ENCODE measurements at places on chromosomes 6 and 20.

GRCh38 chr20:62387219-62387913 is 463 bp downstream of the RPS21 start:
- DNase-seq = no peak

DNA sequence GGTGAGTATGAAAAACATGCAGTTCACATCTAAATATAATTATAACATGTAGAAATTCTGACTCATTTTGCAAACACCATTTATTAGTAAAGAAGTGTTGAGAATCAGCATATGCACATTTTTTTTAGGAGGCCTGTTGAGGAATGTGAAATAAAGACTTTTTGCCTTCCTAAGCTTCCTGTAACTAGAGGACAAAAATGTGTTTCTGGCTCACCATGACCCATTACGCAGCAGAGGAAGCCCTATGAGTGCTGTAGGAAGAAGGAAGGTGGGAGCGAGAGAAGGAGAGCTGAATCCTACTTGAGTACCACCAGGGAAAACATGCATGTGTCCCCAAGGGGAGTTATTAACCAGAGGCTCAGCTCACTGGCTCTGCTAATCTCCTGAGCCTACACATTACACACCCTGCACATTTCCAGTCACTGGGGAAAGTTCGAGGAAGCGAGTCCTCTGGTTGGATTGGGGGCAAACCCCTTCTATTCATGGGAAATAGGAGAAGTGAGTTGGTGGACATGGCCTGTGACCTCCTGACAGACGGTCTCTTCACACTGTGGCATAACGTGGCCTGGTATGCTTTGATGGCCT is 540.5 kb upstream of the JAG1 start:
- DNase-seq = no peak

DNA sequence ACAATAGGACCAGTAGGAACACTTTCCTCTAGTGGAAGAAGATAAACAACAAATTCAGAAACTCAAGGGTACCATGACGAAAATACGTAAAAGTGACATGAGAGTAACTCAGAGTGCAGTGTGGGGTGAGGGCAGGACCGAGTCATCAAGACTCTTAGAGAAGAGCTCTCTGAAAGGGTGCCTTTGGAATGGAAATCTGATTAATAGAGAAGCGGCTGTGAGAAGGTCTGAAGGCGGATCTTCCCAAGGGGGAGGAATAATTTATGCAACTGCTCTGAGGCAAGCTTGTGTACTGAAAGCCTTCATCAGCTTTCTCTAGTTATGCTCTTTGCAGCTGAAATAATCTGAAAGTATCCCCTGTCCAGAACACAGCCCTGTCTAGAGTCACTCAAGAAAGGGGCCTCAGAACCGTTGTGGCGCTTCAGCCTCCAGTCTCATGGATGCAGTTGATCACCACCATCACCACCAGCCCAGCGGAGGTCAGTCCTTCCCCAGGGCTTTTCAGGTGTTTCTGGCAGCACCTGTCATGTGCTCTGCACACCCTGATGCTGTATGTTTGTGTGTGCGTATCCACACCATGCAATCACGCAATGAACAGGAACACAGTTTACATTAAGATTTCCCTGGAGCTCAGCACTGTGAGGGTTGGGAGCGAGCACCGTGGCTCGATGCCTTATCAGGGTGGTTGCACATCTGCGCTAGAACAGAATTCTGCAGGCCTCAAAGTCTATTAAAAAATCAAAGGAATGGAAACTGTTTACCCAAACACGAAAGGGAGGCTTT is 396.5 kb downstream of the SMOC2 start:
- no peak for DNase-seq

GRCh38 chr6:69887026-69887425 is 20.7 kb downstream of the COL19A1 start:
- peak; percentile 29 for DNase-seq

- no peak for DNase-seq
These were observed 7.0 kb downstream of the GLO1 start for GRCh38 chr6:38695933-38696332.

- no peak for DNase-seq
These were observed 21.0 kb downstream of the TCF15 start for GRCh38 chr20:588932-589672.

DNA sequence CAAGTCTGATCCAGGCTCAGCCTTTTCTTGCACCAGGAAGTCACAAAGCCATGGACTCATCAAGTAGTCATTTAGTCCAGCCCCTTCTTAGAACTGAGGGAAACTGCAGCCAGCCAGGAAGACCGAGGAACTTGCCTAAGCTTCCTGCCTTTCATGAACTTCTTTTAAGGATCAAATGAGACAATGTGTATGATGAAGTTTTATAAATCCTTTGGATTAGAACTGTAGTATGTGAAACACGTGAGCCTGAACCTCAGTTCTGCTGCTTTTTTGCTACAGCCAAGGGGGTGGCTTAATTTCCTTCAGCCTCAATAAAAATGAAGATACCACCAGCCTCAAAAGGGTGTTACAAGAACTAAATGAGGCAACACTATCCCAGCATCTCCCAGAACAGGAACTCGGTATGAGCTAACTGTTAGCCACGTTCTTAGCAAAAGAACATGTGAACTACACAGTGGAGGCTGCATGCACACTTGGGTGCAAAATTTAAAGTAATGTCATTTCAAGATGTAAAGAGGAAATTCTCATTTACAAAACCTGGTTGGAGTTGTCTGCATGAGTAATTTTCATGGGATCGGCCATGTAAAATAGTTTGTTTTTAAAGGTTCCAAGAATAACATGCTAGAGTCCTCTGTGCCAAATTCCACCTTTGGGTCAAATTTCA is 76.0 kb upstream of the TBC1D7 start:
- peak; percentile 74 for DNase-seq

DNA sequence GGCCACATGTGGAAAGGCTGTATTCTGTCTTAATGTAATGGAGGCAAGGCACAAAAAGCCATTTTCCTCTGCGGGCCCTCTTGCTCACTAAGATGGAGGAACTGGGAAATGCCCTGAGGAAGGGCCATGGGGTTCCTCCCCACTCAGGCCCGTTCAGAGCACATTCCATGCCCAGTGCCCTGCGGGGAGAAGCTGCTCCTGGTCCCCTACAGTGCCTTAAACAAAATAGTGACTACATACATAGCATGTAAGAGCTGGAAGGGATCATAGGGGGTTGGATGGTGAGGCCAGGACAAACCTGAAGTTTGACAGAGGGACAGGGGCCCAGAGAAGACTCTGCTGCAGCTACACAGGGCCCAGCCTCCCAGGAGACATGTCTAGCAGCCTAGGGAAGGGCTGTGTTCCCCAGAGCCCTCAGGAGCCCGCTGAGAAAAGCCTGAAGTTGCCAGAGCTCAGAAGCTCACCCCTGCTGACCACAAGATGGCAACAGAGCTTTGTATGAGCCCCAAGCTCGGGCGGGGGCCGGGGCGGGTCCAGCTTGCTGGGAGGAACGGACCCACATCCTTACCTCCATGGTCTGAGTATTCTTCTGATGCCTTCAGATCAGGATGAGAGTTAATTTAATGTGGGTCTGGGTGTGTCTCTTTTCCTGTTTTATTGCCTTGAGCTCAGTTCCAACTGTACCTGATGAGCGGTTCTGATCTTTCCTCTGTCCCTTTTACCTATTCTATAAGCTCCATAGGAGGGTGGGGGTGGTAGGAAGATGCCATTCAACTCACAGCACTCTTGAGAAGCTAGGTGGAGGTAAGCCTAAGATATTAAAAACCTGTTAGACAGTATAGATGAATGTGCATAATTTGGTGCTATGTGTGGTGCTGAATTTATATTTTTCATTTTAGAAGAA is 242.9 kb downstream of the CDC5L start:
- DNase-seq = peak; percentile 38

- no peak for DNase-seq
These were observed 162.0 kb downstream of the GRM4 start for GRCh38 chr6:33983721-33984465.

DNA sequence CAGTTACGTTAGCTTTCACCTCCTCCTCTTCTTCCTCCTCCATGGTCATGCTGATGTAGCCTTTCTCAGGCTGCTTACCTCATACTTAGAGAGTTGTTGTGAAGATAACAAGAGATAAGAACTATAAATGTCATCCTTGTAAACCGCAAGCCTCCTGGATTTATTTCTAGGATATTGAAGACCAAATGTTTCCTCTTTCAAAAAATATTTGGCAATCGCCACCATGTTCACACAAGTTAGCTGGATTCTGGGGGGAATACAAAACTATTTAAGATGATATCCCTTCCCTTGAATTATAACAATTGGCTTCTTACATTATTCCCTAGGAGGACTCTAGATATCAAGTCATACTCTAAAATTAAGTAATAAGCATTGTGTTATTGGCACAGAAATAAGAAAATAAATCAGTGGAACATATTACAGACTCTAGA is 99.8 kb upstream of the PLEKHG1 start:
- DNase-seq = no peak

DNA sequence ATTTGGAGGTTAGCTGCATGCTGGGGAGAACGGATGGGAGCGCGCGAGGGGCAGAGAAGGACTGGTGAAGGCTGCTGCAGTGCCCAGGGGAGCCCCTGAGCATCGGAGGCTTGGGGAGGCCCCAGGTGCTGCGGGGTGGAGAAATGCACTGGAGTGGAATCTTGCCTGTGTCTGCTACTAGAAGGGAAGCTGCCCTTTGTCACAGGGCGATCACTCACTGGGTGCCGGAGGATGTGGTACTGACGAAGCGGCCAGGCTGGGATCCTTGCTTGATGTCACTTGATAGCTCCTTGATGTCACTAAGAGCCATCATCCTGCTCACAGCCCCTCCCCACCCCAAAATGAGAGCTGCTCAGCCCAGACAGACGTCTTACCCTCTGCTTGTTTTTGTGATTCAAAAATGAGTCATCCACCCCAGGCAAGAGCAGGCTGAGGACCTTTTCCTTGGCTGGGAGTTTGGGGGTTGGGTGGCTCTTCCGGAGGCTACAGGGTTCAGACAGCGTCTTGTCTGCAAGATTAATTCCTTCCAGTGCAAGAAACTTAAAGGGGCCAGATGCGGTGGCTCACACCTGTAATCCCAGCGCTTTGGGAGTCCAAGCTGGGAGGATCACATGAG is 62.6 kb upstream of the PMEPA1 start:
- DNase-seq = peak; percentile 93
